ENCODE measurements at places on chromosomes 2 and 18.

GRCh38 chr18:43485545-43485963 lies 208.3 kb upstream of the SYT4 start:
- DNase-seq = no peak

DNA sequence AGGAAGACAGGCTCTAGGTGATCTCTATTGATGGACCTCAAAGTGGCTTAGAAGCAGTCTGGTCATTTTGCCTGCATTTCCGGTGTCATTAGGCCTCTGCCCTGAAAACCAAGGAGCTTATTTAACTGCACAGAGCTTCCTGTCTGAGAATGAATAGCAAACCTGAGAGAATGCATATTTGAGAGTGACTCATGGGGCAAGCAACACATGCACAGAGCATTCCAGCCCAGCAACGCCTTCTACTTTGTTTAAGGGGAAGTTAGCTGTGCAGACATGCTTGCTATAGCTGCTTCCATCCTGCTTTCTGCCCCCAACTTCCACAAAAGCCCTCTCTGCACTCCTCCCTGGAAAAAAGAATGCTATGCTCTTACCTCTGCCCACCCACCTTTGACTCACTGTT lies 232.8 kb downstream of the GRB14 start:
- DNase-seq = no peak

DNA sequence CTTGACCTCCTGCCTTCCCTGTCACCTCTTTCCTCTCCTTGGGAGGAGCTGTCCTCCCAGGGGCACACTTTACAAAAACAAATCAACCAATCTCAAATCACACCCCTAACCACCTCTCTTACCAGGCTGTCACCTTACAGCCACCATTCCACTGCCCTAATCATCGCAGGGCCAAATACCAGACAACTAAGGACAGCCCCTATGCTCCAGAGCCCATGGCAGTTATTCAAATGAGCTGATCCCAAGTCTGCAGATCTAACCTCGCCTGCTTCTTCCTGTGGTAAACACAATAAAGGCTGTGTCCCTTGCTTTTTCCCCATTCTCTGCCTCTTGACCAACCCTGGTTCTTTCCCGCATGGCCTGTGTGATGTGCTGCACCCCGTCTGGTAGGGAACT lies 154.2 kb upstream of the CNTNAP5 start:
- DNase-seq = no peak

GRCh38 chr2:189679226-189679625 lies 4.8 kb downstream of the ANKAR start:
- no peak for DNase-seq

GRCh38 chr2:171512683-171513195 lies 9.5 kb upstream of the CYBRD1 start:
- DNase-seq = no peak

- DNase-seq = no peak
These were observed 2.7 kb upstream of the GKN1 start for GRCh38 chr2:68971591-68972231.

DNA sequence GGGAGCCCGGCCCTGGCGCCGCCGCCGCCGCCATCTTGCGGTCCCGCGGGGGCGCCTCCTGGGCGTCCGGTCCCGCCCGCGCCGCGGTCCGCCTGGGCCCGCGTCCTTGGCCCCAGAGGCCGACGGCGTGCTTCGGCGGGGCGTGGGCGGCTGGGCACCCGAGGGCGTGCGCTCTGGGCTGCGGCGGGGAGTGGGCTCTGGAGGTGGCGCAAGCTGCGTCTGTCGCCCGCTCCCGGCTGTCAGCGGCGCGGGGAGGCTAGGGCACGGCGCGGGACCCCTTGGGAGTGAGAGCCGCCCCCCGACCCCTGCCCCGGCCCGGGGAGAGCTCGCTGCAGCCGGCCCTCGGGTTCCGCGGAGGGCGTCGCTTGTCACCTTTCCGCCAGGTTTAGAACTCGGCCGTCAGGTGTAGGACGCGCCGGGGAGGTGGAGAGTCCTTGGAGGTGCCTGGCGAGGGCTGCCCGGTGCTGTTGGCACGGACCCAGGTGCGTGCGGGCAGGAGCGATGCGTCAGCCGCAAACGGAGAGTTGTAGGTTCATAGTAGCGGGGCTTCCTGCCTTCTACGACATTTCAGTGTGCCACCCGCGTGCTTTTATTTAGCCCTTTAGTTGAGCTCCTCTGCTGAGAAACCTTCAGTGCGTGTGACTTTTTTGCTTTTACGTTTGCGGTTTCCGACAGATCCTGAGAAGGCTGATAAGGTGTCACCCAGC lies 921 bp downstream of the VAPA start:
- no peak for DNase-seq

- DNase-seq = no peak
These were observed 45.5 kb downstream of the TMEM37 start for GRCh38 chr2:119477113-119477505.

GRCh38 chr2:50385349-50385748 lies 646.6 kb downstream of the NRXN1 start:
- no peak for DNase-seq

- no peak for DNase-seq
These were observed 13.4 kb upstream of the TLK1 start for GRCh38 chr2:171174075-171174474.

- no peak for DNase-seq
These were observed 79.3 kb downstream of the CLHC1 start for GRCh38 chr2:55152475-55153412.

GRCh38 chr2:55883829-55884228 lies 39.8 kb downstream of the EFEMP1 start:
- no peak for DNase-seq

- no peak for DNase-seq
These were observed 7.8 kb downstream of the CDK15 start for GRCh38 chr2:201813996-201814760.

DNA sequence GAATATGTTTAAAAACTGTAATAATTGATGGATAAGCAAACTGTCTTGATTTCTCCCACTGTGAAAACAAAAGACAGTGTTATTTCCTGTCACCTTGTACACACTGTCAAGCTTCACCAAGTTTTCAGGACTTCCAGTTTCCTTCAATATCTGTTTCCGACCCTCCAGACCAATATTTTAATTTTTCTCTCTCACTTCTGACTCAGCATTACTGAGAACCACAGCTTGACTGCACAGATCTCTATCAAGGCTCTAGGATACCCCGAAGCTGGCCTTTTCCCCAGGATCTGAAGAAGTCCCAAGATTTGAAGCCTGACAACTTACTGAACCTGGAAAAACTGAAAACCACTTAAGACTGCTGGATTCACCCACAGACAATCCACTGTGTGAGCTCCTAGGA lies 13.2 kb upstream of the SULT1C3 start:
- DNase-seq = no peak

DNA sequence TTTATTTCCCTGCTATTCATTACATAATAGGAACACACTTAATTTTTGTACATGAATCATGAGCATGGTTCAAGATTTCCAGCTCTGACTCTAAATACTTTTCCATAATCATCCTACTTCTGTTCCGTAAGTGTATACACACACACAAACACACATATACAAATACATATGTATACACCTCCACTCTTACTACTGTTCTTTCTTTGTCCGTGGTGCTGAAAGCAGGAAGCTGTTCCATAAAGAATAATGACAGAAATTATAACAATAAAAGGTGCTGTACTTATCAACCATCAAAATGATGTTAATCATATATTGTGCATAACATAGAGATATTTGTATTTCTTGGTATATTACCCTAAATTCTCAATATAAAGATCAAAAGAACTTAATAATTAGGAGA lies 776.9 kb downstream of the DPP10 start:
- DNase-seq = no peak

- no peak for DNase-seq
These were observed 4.2 kb upstream of the MARS2 start for GRCh38 chr2:197700960-197701359.

Data from hypothalamus (tissue), 51 donors.